Vagina (tissue), 2 donors: ENCODE measurements at places on chromosomes 1 and 21. TPM values are rescaled to one million over a fixed set of nuclear protein-coding genes. Genes with fewer than 3 reads are reported as not detected.
A peak's percentile ranks its signal among the peaks of the same experiment; 100 is the strongest.

DNA sequence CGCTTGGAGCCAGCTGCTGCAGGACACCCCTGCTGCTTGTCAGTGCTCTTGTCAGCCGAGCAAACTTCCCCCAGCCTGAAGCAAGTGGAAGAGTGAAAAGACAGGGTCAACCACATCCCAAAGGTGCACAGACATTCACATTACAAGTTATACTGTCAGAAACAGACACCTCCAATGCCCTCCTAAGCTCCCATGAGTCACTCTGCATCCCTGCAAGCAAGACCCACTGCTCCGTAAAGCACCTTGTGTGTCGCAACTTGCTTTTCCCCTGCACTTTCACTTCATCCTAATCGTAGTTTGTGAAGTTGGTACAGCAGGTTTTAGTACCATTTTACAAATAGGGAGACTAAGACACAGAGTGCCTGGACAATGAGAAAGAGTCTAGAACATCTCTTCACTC lies 51.1 kb downstream of the KCNH1 start:
- H3K4me1 ChIP-seq = no peaks in the 10 kb centered on the region
- H3K27me3 ChIP-seq = no peaks in the 10 kb centered on the region
- H3K27ac ChIP-seq = no peak overlapping the region
- H3K36me3 ChIP-seq = no peaks in the 10 kb centered on the region
- DNase-seq = no peak

DNA sequence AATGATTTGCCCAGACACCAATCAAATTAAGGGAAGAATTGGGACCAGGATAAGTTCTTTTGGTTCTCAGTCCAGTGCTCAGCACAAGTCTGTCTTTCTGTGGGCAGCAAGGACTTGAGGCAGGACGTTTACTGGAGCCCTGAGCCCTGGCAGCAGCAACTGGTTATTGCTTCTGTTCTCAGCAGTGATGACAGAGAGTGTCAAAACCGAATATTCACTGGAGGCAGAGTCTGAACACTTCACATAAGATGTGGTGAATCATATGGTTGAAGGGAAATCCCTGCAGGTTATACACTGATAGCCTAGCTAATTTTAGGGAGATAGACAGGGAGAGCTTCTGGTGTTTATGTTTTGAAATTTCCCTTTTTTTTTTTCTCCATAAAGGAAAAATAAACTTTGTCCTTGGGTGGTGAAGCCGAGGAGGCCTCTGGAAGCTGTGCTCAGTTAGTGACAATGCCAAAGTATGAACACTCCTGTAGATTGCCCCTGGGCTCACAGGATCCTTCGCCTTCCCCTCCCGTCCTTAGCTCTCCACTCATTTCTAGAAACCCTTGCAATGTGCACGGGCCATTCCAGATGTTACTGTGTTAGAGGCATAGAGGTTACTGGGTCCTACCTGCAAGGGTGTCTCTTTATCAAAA lies 26.3 kb upstream of the TSPAN2 start:
- DNase-seq = no peak
- no peaks in the 10 kb centered on the region for H3K4me1 ChIP-seq
- no peak overlapping the region for H3K27ac ChIP-seq
- no peaks in the 10 kb centered on the region for H3K27me3 ChIP-seq
- H3K36me3 ChIP-seq = no peaks in the 10 kb centered on the region

DNA sequence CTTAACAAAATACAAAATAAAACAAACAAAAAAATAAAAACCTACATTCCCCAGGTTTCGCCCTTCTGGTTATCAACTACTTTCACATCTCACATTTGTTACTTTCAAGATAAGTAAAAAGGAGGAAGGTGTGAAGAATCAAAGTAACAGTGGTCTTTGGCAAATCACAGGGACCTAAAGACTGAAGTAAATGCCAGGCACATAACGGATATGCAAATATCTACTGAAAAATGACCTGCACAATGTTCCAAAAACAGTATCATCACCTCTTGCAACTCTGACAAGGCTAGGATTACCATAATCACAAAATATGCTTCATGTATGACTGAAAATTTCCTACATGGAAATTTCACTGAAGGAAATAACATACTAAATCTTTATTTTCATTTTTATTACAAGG lies 29.3 kb downstream of the COP1 start:
- peaks cover 17% of the 10 kb centered on the region for H3K36me3 ChIP-seq
- no peak overlapping the region for H3K27ac ChIP-seq
- no peaks in the 10 kb centered on the region for H3K4me1 ChIP-seq
- DNase-seq = no peak

- DNase-seq = no peak
- no peaks in the 10 kb centered on the region for H3K36me3 ChIP-seq
- no peak overlapping the region for H3K27ac ChIP-seq
- H3K4me1 ChIP-seq = no peaks in the 10 kb centered on the region
- H3K4me3 ChIP-seq = no peak overlapping the region
- H3K27me3 ChIP-seq = no peaks in the 10 kb centered on the region
Observed at GRCh38 chr1:115347282-115347681, 9.2 kb upstream of the NGF start.

DNA sequence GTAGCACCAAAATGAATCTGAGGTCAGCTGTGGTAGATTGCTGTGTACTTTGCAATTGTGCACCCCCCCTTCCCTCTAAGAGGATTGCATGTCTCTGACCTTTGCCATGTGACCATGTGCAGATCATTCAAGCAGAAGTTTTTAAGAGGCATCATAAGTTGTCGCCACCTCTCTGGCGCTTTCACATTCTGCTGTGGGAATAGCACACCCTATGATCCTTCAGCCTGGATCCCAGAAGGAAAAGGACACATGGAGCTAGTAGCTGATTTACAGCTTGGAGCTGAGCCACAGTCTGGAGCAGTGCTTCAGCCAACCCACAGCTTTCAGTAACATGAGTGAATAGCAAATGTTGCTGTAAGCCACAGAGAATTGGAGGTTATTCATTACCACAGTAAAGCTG lies 158.5 kb downstream of the TSEN15 start:
- no peak for DNase-seq
- H3K4me1 ChIP-seq = peaks cover 13% of the 10 kb centered on the region
- H3K36me3 ChIP-seq = no peaks in the 10 kb centered on the region
- H3K27ac ChIP-seq = no peak overlapping the region
- H3K4me3 ChIP-seq = no peak overlapping the region

- DNase-seq = no peak
- no peaks in the 10 kb centered on the region for H3K27me3 ChIP-seq
- peaks cover 36% of the 10 kb centered on the region for H3K36me3 ChIP-seq
- peak overlapping the region; percentile 76 for H3K4me3 ChIP-seq
Observed at GRCh38 chr1:153659175-153659534, 652 bp downstream of the SNAPIN start.

DNA sequence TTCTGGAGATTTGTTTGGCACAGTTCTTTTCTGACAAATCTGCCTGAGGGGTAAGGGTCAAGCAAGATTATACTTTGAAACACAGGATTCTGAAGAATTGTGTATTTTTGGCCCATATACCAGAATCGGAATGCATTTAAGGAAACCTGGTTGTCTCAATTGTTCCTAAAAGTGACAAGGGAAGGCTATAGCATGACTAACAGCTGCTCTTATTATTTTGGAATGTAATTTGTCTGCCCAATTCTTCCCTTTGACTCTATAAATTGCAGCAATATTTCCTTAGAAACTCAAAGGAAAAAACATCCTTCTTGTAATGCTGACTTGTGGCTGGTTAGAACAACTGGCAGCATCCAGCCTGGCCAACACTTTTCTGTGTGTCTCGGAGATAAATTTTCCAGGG lies 15.8 kb upstream of the VCAM1 start:
- H3K4me1 ChIP-seq = no peaks in the 10 kb centered on the region
- H3K36me3 ChIP-seq = no peaks in the 10 kb centered on the region
- no peak overlapping the region for H3K27ac ChIP-seq
- DNase-seq = no peak

DNA sequence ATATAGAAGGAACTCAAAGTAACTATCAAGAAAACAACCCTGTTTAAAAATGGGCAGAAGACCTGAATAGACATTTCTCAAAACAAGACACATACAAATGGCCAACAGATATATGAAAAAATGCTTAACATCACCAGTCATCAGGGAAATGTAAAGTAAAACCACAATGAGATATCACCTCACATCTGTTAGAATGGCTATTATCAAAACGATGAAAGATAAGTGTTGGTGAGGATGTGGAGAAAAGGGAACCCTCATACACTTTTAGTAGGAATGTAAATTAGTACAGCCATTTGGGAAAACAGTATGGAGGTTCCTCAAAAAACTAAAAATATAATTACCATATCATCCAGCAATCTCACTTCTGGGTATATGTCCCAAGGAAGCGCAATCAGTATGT lies 3.0 kb downstream of the CTSS start:
- peaks cover 6% of the 10 kb centered on the region for H3K4me1 ChIP-seq
- DNase-seq = no peak
- no peaks in the 10 kb centered on the region for H3K36me3 ChIP-seq
- no peak overlapping the region for H3K4me3 ChIP-seq

GRCh38 chr21:33109574-33110339 lies 39.8 kb downstream of the OLIG1 start:
- H3K4me3 ChIP-seq = no peak overlapping the region
- H3K27ac ChIP-seq = no peak overlapping the region
- H3K4me1 ChIP-seq = peaks cover 8% of the 10 kb centered on the region
- H3K36me3 ChIP-seq = no peaks in the 10 kb centered on the region
- DNase-seq = no peak

DNA sequence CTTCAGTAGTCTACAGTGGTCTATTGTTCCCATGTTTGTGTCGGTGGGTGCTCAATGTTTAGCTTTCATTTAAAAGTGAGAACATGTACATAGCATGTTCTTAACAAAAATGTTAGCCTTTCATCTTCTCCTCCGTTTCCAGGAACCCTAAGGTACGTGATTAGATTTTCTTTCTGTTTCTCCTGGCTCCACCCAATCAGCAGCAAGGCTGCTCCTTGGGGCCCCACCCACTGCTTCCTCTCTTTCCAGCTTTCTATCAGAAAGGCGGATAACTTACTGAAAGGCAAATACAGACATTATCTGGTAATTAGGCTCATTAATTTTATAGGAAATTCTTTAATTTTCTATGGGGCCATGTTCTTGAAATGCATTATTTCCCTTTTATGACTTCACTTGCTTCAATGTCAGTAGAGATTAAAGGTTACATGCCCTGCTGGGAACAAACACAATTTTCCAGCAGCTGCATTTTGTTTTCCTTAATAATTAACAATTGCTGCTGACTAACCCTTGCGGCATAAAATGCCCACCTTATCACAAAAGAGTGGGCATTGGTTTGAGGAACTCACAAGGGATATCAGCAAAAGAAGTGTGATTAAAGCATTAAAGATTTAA lies 324.9 kb upstream of the SNX7 start:
- H3K27ac ChIP-seq = no peak overlapping the region
- DNase-seq = no peak

- no peaks in the 10 kb centered on the region for H3K27me3 ChIP-seq
- DNase-seq = no peak
- H3K4me3 ChIP-seq = no peak overlapping the region
- H3K27ac ChIP-seq = no peak overlapping the region
Observed at GRCh38 chr1:198491028-198491427, 49.5 kb downstream of the ATP6V1G3 start.

DNA sequence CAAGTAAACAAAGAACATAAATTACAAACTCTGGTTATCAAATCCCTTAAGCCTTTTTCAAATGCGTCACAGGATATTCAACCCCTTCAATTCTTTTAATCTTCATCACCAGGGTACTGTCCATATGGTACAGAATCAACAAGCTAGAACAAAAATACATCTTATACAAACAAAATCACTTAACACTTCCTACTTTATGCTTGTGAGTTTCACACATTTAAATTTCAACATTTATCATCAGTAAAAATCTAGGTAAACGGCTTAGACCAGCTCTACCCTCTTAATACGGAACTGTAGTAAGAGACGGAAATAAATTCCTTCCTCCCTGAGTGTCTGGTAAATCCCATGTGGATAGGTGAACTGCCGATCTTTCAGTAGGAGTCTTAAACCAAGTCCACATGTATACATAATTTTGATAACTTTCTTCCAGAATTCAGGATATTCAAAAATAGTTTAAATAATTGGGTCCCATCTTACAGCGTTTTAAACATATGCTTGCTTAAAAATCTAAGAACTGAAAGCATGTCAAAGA lies 1.0 kb downstream of the CCDC181 start:
- H3K4me3 ChIP-seq = peak overlapping the region; percentile 40
- no peaks in the 10 kb centered on the region for H3K36me3 ChIP-seq
- DNase-seq = no peak

GRCh38 chr21:46474382-46474781 lies 15.7 kb downstream of the DIP2A start:
- H3K4me3 ChIP-seq = no peak overlapping the region
- H3K36me3 ChIP-seq = no peaks in the 10 kb centered on the region
- no peak overlapping the region for H3K27ac ChIP-seq
- no peak for DNase-seq

DNA sequence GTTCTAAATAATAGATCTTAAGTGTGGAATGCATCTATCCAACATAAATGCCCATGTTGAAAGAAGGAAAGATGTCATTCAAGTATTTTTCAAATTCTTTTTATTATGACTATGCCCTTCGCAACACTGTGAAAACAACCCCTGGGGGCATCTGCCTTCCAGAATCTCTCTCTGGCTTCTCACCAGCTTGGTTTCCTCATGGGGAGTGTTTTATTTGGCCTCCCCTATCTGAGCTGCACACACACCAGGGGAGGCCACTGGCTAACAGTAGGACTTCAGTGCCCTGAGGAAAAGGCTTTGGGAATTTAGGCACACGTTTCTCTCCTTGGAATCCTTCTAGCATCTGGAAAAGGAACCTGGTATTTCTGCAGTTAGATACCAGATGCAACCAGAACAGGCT lies 130.6 kb downstream of the EDEM3 start:
- no peaks in the 10 kb centered on the region for H3K27me3 ChIP-seq
- peaks cover 87% of the 10 kb centered on the region for H3K4me1 ChIP-seq
- DNase-seq = no peak

Gene CADM3
- total RNA-seq = 23.8 TPM

Gene ZFYVE9
- total RNA-seq = 30.2 TPM

Gene OMA1
- total RNA-seq = 19.9 TPM

Gene SMIM1
- not detected for total RNA-seq

Gene IL20
- not detected for total RNA-seq

Gene SLC22A15
- total RNA-seq = 9.8 TPM

Gene INAVA
- 42.2 TPM for total RNA-seq

Gene CASZ1
- 30.7 TPM for total RNA-seq
